ENCODE measurements at places on chromosomes 7 and 10.
A peak's percentile ranks its signal among the peaks of the same experiment; 100 is the strongest.

GRCh38 chr10:89399956-89400355, 7.5 kb downstream of the IFIT1 start:
- no peak for DNase-seq

GRCh38 chr7:37209195-37209594, 239.5 kb downstream of the ELMO1 start:
- DNase-seq: no peak

GRCh38 chr7:105345725-105346124, 43.0 kb downstream of the SRPK2 start:
- peak; percentile 6 for DNase-seq

- DNase-seq: peak; percentile 21
Measured at GRCh38 chr10:11345224-11346054, 266.0 kb downstream of the USP6NL start.

DNA sequence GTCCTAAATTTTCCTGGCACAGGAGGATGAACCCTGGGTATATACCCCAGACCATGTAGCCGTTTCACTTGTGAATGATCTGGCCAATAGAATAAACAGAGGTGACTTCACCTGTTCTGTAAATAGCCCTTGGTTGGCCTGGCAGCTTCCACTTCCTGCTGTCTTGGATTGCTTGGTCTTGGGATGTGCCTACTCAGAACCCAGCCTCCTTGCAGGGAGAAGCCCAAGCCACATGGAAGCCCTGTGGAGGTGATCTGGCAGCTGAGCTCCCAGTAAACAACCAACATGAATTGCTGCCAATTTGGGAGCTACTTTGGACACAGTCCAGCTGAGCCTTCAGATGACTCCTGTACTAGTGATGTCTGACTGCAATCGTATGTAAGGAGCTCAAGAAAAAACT, 4.8 kb upstream of the RAPGEF5 start:
- DNase-seq: peak; percentile 5

GRCh38 chr10:120588311-120588710, 131.3 kb downstream of the PLPP4 start:
- DNase-seq: peak; percentile 17

DNA sequence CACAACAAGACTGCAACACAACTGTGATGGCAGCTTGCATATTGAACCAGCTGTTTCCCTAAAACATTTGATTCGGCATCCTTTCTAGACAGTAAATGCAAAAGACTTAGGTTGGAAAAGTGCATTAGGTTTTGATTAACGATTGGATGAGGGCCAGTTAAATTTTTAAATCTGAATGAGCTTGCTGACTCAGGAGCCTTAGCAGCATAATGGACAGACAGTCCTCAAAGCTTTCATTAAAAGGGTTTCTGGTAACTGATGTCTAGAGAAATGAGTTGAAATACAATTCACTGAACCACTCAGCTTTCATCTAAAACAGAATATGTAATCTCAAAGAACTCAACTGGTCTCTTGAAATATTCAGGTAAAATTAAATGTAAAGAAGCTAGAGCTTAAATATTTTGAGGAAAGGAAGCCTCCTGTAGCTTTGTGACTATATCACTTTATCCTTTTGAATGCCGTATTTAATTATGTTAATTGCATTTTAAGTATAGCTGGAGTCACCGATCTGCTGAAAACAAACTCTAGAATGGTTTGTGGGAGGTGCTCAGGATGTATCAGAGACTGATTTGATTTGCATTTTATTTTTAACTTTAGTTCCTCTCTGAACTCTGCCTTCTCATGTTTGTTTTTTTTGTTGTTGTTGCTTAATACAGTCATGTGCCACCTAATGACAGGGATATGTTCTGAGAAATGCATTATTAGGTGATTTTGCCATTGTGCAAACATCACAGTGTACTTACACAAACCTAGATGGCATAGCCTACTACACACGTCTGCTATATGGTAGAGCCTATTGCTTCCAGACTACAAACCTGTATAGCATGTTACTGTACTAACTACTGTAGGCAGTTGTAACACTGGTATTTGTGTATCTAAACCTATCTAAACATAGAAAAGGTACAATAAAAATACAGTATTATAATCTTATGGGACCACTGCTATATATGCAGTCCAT, 29.2 kb upstream of the ATRNL1 start:
- DNase-seq: peak; percentile 2

- peak; percentile 52 for DNase-seq
Measured at GRCh38 chr10:21100871-21101514, 203.9 kb upstream of the NEBL start.

DNA sequence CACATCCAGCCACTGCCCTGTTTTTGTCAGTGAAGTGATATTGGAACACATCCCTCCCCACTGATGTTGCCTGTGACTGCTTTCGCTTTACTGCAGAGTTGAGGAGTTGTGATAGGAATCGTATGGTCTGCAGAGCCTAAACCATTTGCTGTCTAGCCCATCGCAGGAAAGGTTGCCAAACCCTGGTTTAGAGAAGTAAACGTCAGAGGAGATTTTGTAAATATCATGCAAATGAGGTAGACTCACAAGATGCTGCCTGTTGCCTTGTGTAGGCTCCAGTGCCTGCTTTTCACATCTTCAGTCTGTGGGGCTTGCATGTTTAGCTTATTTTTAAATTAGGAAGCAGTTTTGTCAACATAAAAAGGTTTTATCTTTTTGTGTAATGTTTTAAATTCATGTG, 107.1 kb downstream of the TRRAP start:
- no peak for DNase-seq

DNA sequence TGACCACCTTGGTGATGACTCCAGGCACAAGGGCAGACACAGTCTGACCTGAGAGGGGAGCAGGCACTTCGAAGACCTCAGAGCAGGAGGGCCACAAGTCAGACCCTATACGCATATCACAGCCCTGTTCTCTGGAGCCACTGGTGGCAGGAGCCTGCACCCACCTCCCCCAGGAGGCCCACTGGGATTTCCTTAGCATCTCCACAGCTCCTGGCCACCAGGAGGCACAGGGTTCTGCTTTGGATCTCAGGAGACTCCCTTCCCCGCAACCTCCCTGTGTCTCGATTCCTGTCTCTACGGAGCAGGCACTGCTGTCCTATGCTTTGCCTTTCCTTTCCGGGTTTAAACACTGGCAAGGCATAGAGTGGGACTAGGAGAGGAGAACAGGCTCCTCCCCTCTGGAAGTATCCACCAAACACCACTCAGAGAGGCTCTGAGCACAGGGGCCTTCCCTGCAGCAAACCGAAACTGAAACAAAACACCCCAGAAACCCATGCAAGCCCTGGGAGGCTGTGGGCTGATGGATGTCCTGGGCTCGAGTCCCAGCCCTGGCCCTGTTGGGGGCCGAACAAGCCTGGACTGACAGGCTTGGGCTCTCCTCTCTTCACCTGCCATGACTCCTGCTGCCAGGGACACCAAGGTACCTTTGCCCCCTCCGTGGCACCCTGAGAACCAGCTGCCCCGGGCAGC, 166.3 kb downstream of the NEURL1 start:
- DNase-seq: peak; percentile 93

DNA sequence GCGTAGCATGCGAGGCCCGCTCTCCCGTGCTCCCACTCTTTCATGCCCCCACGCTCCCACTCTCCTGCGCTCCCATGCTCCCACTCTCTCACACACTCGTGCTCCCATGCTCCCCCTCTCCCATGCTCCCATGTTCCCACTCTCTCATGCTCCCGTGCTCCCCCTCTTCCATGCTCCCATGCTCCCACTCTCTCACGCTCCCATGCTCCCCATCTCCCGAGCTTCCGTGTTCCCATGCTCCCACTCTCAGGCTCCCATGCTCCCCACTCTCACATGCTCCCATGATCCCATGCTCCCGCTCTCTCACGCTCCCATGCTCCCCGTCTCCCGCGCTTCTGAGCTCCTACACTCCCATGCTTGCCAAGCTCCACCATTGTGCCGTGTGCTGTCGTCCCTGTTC, 84.4 kb upstream of the ANLN start:
- no peak for DNase-seq

DNA sequence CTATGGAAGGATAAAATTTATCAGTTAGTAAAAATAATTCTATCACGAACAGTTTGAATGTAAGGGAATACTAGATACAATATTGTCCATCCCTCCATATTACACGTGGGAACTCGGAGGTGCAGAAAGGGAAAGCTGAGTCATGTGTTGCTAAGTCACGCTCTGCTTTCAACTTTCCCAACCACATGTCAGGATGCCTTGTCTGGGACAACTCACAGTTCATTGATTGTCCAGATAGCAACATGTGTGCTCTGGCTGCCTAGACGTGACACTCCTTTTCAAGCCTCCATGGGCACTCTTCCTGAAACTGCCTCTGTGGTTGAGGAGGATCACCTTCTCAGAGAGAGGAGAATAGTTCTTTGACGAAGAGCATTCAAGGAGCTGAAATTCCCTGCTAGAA, 808.1 kb downstream of the GRID1 start:
- no peak for DNase-seq

DNA sequence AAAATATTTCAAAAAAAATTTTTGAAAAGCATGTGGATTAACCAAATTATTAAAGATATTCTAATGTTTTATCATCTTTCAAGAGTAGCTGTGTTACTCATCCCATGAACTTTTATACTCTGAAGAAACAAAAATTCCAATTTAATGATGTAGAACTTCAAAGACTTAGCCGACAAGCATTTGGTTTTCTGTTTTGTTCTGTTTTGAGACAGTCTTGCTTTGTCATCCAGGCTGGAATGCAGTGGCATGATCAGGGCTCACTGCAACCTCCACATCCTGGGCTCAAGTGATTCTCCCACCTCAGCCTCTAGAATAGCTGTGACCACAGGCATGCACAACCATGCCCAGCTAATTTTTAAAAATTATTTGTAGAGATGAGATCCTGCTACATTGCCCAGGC, 17.8 kb upstream of the LCOR start:
- peak; percentile 89 for DNase-seq

GRCh38 chr7:100107125-100107737, 5.8 kb downstream of the AP4M1 start:
- no peak for DNase-seq

DNA sequence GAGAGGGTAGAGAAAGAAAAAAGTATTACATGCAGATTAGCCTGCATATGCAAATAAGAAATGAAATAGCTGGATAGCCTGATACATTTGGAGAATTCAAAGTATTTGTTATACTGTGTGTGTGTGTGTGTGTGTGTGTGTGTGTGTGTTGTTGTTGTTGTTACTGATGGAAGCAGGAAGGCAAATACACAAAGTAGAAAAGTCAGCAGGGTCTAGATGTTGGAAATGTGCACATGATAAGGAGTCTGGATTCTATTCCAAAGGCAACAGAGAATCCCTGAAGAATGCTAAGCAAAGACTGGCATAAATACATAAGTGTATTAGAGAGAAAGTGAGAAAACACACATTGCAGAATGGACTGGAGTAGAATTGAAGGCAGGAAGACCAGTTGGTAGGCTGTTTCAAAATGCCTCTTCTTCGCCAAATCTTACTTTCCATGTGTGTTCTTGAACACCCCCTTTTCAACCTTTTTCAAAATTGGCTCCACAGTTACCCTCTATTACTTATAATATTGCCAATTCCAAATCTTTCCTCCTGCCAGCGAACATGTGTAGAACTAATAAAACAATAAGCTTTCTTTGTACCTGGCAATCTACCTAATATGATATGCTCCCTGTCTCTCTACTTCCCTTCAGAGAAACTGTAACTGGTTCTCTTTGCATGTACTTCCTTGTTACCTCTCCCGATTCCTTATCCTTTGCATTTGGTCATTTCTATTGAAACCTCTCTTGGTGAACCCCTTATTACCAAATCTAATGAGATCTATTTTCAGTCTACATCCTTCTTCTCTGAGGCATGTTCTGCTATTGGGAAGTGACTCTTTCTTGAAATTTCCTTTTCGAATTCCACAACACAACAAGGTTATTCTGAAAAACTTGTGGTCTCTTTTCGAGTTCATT, 6.2 kb downstream of the CPED1 start:
- no peak for DNase-seq

GRCh38 chr7:45196374-45196773, 38.8 kb downstream of the RAMP3 start:
- no peak for DNase-seq

DNA sequence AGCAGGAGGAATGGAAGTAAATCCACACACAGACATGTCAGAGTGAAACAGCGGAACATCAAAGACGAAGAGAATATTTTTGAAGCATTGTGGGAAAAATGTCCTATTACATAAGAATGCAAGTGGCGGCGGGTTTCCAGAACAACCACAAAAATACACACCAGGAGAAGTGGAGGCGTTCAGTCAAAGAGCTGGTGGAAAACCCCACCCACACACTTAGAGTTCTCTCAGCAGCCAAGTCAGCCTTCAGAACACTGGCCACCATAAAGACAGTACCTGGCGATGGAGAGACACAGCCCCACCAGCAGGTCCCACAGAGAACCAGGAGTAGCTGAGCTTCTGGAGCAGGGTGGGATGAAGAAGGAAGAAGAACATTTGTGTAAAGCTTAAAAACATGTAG, 23.7 kb downstream of the NKX6-2 start:
- DNase-seq: no peak

DNA sequence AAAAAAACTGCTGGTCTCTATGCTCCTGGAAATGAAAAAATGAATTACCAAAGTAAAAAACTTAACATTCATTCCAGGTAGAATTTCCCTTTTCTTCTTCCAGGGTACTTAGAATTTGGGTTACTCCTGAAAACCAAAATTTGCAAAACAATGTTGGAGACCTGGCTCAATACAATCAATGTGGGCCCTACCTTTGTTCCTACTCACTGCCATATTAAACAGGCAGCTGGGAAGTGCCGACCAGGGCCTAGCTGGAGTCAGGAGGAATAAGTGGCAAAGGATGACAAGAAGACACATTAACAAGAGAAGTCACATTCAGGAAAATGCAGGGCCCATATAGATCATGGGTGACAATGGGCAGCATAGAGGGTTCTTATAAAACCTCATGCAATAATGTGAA, 6.4 kb upstream of the AGK start:
- no peak for DNase-seq

DNA sequence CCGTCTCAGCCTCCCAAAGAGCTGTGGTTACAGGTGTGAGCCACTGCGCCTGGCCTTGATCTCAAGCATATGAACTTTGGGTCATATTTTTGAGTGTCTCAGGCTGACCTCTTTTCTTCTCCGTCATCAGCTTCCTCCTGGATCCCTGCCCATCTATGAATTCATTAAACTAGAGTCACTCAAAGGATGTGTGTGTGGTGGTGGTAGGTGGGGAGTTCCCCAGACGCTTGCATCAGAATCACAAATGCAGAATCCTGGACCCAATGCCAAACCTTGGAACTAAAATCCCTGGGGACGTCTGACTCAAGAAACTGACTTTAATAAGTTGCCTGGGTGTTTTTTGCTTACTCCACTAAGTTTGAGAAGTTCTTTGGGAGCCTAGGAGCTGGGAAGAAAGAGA, 6.7 kb upstream of the CREB5 start:
- peak; percentile 99 for DNase-seq

DNA sequence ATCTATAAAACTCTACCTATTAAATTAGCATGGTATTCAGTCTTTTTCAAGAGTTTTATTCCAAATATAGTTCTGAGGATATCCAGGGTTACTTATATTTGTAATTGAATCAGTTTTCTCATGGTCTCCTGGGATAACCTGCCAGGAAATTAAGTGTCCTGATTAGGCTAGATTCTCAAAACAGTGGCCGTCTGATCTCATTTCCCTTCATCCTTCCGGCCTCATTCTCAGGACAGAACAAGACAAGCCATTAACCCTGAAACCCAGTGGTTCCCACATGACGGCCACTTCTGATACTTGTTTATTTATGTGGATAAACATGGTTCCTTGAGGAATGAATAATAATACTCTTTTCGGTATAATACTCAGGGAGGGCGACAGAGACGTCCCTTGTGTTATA, 417.6 kb upstream of the POT1 start:
- DNase-seq: no peak

GRCh38 chr10:17171141-17171641, 30.3 kb downstream of the TRDMT1 start:
- DNase-seq: no peak

All from GM23248 (cell line).